Renal pelvis (tissue), 12 donors: ENCODE measurements at places on chromosomes 12 and 14. TPM values are rescaled to one million over a fixed set of nuclear protein-coding genes. Genes with fewer than 3 reads are reported as not detected.

PKP2 gene
- polyA plus RNA-seq: 21.7 TPM

KRT78 gene
- not detected for polyA plus RNA-seq

KERA gene
- polyA plus RNA-seq: 0.06 TPM

IAPP gene
- not detected for polyA plus RNA-seq

KLRD1 gene
- 0.65 TPM for polyA plus RNA-seq

ZNF641 gene
- polyA plus RNA-seq: 22.5 TPM

PRKD1 gene
- polyA plus RNA-seq: 34.4 TPM
